Effector memory CD8-positive, alpha-beta T cell (primary cell): ENCODE measurements at places on chromosomes 12 and 14.
A peak's percentile ranks its signal among the peaks of the same experiment; 100 is the strongest.

DNA sequence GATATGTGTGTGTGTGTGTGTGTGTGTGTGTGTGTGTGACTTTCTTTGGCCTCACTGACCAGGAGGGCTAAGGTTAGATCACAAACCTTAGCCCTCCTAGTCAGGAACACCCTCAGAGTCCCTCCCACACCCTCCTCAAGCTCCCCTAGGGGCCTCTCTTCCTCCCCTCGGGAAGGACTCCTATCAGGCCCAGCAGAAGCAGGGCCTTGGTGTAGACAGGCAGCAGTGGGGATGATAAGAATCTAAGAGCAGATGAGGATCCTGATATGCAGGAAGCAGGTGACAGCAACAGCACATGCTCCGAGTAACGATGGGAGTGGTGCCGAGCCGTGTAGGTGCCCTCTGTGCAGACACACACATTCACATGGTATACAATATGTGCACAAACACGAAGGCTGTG is 20.7 kb downstream of the PLEK2 start:
- DNase-seq: no peak

DNA sequence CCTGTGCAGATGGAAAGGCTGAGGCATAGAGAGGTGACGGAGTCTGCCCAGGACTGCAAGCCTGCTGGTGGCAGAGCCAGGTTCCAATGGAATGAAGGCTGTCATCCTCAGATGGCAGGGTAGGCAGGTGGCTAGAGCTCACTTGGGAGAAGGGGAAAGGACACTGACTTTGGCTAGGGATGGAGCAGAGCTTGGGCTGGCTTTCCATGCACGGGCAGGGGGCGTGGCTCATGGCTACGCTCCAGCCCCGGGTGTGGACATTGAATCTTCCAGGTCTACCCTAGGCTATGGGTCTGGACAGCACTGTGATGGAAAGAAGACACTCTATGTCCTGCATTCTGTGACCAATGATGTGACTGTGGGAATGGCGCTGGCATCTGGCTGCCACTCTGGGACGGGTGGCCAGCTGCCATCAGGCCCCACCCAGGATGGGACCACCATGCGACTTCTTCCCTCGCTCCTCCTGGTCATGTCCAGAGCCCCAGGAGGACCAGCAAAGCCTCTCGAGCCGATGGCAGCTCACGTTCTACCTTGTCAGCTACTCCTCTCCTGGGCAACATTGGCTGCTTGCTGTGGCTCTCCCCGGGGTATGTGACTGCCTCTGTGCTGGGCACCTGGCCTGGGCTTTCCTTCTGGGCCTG is 398.7 kb downstream of the TMEM121 start:
- no peak for DNase-seq

- DNase-seq: no peak
Observed at GRCh38 chr12:27823038-27823437, 43.0 kb upstream of the MANSC4 start.

DNA sequence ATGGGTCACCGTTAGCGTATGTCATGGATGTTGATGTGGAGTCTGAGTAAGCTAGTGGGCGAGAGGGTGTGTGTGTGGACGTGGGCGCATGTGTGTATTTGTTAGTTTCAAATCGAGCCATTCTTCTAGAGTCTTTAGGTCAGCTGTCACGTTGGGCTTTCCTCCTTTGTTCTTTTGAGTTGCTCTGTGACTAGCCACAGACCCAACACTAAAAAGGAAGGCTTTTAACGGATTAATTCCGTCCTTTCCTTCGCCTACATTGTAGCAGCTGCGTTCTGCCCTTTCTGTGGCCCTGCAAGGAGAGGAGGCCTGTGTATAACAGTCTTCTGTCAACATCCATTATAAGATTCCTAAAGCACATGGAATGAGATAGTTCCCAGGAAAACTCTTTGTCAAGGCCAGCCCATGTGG is 117.2 kb upstream of the DNM1L start:
- no peak for DNase-seq

- no peak for DNase-seq
Observed at GRCh38 chr14:65281991-65282895, 130.3 kb upstream of the FUT8 start.

GRCh38 chr14:31843361-31844091 is 233.6 kb upstream of the ARHGAP5 start:
- DNase-seq: no peak

GRCh38 chr12:116390401-116391335 is 113.2 kb upstream of the MED13L start:
- DNase-seq: no peak

GRCh38 chr12:414859-415258 is 13.4 kb downstream of the CCDC77 start:
- DNase-seq: no peak

- no peak for DNase-seq
Observed at GRCh38 chr14:77037215-77037937, 8.9 kb upstream of the IRF2BPL start.

DNA sequence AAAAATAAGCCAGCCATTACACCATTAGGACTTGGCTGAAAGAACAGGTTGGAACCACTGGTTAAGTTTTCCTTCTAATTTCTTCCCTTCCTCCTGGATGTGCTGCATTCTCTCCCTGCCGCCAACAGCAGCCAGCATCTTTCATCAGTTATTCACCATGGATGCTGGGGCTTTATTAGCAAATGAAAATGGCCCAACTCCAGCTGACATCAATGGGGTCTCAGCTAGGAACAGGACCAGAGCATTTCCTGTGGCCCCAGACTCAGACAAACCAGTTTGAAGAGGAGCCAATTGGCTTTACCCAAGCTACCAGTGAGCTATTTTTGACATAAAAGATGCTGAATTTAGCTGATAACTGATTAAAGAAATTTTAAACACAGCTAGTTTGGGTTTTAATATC is 26.0 kb upstream of the TBX5 start:
- DNase-seq: no peak

DNA sequence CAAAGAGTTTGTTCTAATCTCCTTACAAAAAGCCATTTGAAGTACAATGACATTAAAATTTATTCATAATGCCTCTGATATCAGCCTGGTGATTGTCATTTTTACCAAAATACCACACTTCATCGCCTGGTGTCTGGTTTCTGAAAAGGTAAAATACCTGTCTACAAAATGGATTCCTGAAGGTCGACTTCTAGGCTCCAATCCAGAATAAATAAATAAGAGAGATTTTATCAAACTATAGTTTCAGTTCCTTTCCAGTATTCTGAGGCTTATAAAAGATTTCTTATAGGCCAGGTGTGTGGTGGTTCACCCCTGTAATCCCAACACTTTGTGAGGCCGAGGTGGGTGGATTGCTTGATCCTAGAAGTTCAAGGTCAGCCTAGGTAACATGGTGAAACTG is 340.7 kb downstream of the SLC16A7 start:
- DNase-seq: no peak

GRCh38 chr12:70849265-70849960 is 71.1 kb downstream of the PTPRR start:
- no peak for DNase-seq

GRCh38 chr14:75428230-75429104 is 645 bp downstream of the JDP2 start:
- DNase-seq: no peak

DNA sequence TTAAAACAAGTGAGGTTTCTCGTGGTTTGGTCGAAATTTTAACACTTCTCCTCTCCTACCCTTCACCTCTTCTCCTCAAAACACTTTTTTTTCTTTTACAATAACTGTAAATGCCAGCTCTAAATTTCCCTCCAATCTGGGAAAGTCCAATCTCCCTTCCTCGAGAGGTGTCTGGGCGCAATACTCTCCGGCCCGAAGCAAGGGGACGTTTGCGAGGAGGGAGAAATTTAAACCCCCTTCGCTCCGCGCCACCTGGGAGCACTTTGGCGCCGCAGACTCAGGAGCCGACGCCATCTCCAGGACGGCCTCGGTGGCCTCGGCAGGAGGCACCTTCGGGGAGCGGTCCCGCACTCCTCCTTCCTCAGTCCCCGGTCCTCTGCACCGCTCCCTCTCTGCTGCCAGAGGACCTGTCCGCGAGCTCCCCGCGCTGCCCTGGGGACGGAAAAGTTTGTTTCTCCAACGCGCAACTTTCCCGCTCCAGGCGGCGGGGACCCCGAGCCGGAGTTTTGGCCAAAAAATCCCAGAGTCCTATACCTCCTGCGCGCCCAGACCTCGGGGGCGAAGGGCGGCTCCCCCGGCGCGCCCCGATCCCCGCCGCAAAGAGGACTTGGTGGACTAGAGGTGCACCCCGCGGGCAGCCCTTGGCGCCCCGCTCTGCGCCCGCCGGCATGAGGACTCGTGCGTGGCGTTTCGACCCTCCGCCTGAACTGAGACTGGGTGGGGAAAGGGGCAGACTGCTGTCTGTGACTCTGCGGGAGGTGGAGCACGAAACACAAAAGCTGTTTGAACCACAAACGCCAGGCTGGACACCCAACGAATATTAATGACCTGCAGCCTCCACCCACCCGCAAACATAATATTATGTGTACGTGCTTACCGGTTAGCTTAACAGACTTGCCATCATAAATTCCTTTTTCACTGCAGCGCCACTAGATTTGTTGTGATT is 95.2 kb upstream of the HMGA2 start:
- no peak for DNase-seq

DNA sequence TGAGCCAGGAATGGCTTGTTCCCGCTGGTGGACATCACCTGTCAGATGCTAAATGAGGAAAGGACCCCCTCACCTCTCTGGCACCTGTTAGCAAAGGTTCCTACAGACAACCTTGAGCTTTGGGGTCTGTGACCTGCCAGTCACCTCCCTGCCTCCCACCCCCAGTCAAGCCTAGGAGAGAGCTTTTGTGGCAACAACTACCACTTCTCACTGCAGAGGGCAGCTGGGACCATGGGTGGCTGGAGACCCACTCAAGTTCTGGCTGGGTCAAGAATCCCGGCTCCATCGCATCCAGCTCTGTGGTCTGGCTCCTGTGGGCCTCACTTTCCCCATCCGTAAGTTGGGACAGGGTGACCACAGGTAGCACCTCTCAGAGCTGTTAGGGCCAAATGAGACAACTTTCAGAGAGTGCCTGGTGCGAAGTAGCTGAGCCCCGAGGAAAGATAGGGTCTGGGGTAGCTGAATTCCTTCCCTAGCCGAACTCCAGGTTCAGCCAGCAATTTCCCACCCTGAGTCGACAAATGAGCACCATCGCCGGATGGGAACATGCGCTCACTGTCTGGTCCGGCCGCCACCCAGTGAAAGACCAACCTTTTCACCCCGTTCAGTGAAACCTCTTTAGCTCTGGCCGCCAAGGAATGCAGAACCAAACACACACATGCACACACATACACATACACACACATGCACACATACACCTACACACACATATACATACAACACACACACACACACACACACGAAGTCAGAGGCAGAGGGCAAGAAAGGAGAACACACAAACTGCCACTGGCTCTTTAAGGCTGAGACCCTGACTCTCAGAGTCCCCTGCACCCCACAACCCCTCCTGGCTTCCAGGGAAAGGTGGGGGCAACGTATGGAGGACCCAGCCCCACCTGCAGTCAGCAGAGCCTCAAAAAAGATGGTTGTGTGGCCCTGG is 1.9 kb downstream of the TMEM119 start:
- DNase-seq: no peak

GRCh38 chr14:47040550-47040949 is 389.0 kb upstream of the RPL10L start:
- DNase-seq: no peak

DNA sequence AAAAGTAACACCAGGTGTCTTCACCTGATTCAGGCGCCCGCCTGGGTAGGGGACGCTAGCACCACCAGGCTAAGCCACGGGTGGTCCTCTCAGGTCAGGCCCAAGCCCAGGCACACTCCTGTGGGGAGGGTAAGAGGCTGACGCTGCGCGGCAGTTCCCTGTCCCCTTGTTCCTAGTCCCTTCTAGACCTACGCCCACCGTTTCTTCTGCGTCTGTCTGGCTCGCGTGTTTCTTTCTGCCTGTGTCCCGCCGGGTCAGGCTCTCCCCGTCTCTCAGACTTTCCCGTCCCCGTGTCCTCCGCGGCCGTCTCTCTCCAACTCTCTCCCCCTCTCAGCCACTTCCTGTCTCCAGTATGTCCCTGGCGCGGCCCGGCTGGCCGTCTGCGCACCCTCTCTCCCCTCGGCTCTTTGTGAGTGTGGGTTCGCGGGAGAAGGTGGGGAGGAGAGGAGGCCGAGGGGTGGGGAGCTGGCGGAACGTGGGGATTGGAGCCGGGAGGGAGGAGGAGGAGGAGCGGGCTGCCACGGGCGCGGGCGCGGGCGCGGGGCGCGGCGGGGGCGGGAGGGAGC is 3.1 kb upstream of the TNS2 start:
- DNase-seq: peak; percentile 40

DNA sequence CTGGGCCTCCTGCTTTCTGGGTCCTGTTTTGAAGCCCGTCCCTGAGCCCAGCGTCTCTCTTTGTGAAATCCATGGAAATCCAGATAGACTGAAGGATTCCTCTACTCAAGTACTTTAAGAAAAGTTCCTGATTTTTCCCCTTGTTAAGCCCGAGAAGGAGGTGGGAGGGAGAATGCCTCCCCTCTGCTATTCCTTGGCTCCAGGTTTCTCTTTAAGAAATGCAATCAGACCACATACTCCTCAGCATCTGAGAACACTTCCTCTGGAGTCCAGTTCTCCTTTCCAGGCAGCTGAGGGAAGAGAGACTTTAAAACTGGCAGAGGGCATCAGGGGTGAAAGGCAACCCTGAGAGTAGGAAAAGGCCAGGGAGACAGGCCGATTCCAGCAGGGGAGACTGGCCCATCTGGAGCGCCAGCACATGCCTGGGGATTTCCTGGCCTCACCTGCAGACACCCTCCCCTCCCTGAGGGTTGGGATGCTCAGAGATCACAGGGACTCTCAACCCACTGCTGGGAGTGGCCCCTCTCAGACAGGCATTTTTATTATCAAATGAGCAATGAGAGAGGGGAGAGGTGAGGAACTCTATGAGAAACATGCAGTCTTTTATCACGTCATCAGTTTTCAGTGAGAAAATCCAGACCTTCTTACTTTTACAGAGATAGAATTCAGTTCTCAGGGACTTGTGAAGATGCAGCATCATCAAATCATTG is 2.0 kb upstream of the EMP1 start:
- no peak for DNase-seq

GRCh38 chr12:26244503-26244902 is 49.1 kb downstream of the SSPN start:
- no peak for DNase-seq

DNA sequence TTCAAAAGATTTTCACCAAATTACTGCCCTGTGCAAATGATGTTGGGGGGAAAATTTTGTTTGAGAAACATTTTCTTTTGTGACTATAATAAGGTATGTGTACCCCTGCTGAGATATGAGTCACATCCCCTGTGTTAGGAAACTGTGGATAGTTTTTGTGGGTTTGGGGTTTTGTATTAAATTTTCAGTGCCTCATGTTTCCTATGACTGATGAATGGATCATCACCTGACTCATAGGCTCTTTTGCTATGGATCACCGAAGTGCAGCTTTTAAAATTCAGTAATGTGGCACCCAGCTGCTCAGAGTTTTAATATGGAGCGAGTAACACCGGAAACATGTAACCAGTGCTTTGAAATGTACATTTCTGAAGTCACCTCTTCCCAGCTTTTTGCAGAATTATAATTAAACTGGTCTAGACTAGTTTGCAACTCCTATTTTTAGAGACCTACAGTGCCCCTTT is 167.4 kb upstream of the HMGA2 start:
- no peak for DNase-seq

- DNase-seq: no peak
Observed at GRCh38 chr12:133073836-133074235, 6.9 kb upstream of the ZNF140 start.

GRCh38 chr12:111405149-111405858 is 419 bp upstream of the SH2B3 start:
- DNase-seq: peak; percentile 98
